ENCODE measurements at places on chromosomes 2 and 18.
A peak's percentile ranks its signal among the peaks of the same experiment; 100 is the strongest.

DNA sequence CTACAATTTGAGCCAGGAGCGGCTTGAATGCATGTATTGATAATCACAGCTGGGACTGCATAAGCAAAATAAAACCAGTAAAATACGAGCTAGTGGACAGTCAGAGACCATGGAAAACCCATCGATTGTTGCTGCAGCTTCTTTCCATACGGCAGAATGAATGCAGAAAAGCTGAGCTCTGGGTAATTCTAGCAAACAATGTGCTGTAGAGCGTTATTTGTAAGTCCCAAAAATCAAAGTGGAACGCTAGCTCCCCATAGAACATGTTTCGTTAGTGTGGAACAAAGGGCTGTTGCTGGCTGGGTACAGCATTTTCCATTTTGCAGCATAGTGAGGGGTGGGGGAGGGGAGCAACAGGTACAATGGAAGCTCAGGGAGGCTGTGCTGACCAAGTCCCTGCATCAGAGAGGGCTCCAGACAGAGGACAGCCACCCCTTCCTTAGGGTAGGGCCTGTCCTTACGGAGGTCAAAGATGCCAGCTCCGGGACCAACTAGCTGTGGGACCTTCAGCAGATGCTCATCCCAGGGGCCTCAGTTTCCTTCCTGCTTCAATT lies 74.1 kb downstream of the BOD1L2 start:
- no peak for DNase-seq

GRCh38 chr2:236089271-236090026 lies 78.7 kb downstream of the GBX2 start:
- DNase-seq = no peak

GRCh38 chr2:126270587-126270986 lies 385.4 kb upstream of the GYPC start:
- DNase-seq = no peak

DNA sequence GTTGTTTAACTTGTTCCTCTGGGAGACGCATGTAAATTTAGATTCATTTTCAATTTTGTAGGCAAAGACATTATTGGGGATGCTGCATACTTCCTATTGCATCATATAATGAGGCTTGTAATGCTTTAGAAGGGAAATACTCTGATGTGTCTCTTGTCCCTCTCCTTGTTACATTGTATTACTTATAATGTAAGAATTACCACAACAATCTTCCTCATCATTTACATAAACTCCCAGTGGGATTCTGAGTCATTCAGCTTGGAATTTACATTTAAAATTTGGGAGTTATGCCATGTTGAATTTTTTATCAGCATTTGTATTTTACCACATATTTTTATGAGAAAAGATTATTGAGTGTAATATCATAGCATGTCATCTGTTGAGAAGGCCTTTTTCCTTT lies 963.4 kb upstream of the NRXN1 start:
- DNase-seq = no peak

- DNase-seq = no peak
These were observed 58.7 kb downstream of the GNAL start for GRCh38 chr18:11747731-11748130.

- no peak for DNase-seq
These were observed 15.3 kb downstream of the SH3RF3 start for GRCh38 chr2:109144271-109144670.

- DNase-seq = peak; percentile 23
These were observed 38.8 kb upstream of the DNER start for GRCh38 chr2:229752970-229753729.

DNA sequence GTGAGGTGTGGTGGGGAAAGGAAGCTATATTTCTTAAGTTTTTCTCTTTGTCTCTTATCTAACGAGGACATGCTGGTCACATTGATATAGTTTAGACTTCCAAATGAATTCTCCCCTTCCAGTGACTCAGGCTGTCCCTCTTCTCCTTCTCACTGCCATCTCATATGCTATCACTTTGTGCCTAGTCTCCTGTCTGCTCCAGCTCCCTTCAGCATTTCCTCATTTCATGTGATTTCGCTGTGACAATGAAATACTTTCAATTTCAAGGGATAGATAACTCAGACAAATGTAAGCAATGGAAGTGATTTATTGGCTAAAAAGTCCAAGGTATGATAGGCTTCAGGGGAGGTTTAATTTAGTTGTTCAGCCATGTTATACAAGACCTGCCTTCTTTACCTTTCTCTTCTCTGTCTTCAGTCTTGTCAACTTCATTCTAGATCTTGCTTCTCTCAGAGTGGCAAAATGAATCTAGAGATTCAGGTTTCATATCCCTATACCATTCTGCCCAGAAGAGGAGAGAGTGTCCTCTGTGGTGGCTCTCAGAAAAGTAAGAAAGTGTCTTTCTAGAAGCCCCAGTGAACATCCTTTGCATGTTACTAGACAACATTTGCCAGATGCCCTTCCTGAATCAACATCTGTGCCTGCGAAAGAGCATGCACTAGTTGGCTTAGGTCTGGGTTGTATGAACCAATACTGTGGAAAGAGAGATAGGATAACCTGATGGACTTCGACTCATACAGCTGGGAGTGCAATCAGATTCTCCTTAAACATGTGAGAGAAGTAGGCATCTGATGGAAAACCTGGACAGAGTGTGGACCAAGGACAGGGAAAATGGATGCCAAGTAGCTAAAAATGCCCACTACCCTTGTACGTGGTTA lies 29.9 kb upstream of the GPR155 start:
- no peak for DNase-seq

DNA sequence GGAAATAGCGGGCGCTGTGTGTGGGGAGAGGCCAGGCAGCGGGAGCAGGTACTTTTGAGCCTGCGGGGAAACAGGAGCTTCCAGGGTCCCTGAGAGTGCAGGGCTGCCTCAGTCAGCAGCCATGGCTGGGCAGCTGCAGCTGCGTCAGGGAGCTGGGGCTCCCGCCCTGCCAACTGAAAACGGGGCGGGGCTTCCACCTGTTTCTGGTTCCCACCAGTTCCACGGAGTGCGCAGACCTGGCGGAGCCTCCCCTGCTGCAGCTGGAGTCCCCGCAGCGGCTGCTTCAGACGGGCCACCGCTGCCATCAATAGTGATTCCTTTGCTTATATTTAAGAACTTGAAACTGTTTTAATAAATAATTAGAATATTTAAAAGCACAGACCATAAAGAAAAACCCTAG lies 30.6 kb upstream of the RPRM start:
- DNase-seq = no peak

GRCh38 chr2:191127235-191127634 lies 23.6 kb downstream of the STAT4 start:
- no peak for DNase-seq

GRCh38 chr2:239465017-239466001 lies 64.5 kb upstream of the HDAC4 start:
- peak; percentile 35 for DNase-seq

- DNase-seq = no peak
These were observed 3.5 kb upstream of the EN1 start for GRCh38 chr2:118850901-118851415.

- no peak for DNase-seq
These were observed 961.6 kb upstream of the LRRTM1 start for GRCh38 chr2:81266106-81266505.

- no peak for DNase-seq
These were observed 39.4 kb upstream of the SH3BP4 start for GRCh38 chr2:234912437-234912836.

GRCh38 chr2:75676464-75676863 lies 29.9 kb downstream of the MRPL19 start:
- no peak for DNase-seq

GRCh38 chr2:176467595-176467994 lies 198.4 kb downstream of the MTX2 start:
- no peak for DNase-seq

GRCh38 chr2:239305222-239305575 lies 95.6 kb downstream of the HDAC4 start:
- no peak for DNase-seq

GRCh38 chr2:182182436-182182835 lies 196.8 kb downstream of the PPP1R1C start:
- no peak for DNase-seq

DNA sequence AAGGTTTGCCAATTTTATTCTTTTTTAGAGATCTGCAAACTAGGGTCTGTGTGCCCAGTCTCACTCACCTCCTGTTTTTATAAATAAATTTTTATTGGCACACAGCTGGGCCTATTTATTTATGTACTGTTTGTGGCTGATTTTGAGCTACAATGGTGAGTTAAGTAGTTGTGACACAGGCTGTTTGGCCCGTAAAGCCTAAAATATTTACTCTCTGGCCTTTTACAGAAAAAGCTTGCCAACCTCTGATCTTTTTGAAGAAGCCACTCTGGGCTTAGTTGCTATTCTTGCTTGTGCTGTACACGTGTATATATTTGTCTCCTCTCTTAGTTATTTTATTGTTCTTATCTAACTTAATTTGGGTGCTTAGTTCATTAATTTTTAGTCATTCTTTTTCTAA lies 14.5 kb downstream of the NAB1 start:
- no peak for DNase-seq

DNA sequence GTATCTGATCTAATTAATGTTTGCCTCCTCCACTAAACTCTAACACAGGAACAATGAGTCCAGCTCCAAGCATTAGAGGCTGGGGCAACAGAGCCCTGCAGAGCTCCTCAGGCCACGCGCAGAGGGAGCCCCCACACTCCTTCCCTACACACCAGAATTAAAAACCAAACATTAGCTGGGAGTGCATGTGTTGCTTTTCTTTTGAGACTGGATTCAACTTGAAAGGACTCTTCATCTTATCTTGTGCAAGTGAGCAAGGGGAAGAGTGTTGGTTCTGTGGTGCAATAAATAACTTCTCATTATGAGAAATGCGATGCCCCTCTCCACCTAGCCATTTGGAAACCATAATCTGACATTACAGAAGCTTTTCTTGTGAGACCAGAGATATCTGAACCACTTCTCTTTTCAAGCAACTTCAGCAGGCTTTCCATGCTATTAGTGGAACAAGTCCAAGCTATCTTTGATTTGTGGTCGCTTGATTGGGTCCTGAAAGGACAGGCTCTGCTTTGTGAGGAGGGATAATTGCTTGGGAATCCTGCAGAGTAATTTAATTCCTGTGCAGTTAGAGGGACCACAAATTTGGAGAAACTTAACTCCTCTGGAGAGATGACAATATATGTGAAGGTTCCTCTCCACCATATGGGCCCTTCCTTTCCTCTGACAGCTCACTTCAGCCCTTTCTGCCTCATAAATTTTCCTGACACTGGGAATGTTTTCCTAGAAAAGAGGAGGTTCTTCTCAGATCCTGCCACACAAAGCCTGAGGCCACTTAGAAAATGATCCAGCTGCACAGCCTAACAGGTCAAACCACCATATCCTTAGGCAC lies 112.5 kb downstream of the ATL2 start:
- no peak for DNase-seq

DNA sequence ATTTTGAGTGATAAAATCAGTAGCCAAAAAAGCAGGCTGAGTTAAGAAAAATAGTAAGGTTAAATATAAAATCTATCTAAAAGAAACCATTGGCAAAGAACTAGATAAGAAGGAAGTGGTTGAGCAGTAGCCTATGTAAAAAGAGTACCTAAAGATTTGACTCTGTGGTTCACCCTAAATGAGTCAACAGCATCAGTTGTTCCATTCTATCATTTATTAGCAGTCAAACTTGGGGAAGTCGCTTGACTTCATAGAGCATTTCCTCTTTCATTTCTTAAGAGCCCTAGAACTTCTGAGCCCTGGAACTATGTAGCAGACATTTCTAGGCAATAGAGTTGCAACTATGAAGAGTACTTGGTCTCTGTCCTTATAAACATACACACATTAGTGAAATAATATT lies 381.7 kb downstream of the NUP35 start:
- DNase-seq = no peak

- DNase-seq = no peak
These were observed 159.1 kb upstream of the CREB1 start for GRCh38 chr2:207370646-207371045.

- DNase-seq = no peak
These were observed 532.1 kb downstream of the SOX11 start for GRCh38 chr2:6224267-6224666.

- no peak for DNase-seq
These were observed 62.6 kb downstream of the MOGAT1 start for GRCh38 chr2:222733846-222734702.
